ENCODE measurements at places on chromosomes 13 and 19. TPM values are rescaled to one million over a fixed set of nuclear protein-coding genes. Genes with fewer than 3 reads are reported as not detected.

LILRB2 gene
- 1.6 TPM for total RNA-seq

MBD3L3 gene
- not detected for total RNA-seq

ZNF613 gene
- total RNA-seq: 9.6 TPM

NLRP5 gene
- total RNA-seq: not detected

DNA sequence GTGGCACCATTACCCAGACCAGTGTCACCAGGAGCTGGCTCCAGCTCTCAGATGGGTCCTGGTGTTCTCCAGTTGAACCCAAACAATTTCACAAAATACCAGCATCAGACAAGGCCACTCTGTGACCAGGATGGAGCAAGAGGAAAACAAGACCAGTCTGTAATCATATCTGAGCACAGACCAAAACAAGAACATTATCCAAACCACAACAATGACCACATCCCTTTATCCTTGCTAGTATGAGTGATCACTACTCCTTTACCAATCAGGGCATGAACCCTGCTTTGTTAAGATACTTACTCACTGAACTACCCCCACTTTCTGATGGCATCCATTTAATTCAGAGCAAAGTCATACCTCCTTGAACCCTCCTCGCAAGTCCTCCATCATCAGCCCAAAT is 145.9 kb downstream of the NUFIP1 start:
- no peak for DNase-seq

- no peak for DNase-seq
These were observed 567 bp upstream of the CTU1 start for GRCh38 chr19:51108805-51109146.

IGFL3 gene
- not detected for total RNA-seq

DNA sequence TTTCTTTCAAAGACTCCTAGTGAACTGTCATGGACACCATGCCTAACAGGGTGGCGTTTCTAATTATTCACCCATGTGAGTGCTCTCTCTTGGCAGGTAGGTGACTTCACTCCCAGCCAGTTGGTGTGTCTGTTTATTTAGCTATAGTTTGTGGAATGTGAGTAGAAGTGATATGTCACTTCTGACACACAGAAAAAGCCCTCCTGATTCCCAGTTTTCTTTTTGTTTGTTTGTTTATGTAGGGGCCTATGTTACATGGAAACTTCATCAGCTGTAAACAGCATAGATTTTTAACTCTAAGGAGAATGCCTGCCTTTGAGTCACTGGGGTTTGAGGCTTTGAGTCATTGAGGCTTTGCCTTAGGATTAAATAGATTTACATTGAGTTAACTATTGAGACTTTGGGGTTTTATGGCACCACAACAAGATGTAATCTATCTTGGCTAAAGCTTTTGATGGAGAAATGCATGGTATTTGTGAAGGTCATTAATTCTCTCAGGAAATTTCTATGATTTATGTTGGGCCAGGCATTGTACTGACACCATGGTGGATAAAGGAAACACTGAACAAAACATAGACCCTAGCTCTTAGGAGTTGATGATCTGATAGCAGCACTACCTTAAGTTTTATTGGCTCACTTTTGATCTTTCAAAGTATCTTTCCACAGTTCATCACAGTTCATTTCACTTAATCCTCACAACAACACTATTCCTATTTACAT is 45.3 kb downstream of the UFM1 start:
- DNase-seq: no peak

- DNase-seq: no peak
These were observed 369.7 kb downstream of the COG6 start for GRCh38 chr13:40024967-40025714.
